Activated CD8-positive, alpha-beta memory T cell treated with anti-CD3 and anti-CD28 coated beads for 1 hour (primary cell): ENCODE measurements at places on chromosomes 3 and 15.

DNA sequence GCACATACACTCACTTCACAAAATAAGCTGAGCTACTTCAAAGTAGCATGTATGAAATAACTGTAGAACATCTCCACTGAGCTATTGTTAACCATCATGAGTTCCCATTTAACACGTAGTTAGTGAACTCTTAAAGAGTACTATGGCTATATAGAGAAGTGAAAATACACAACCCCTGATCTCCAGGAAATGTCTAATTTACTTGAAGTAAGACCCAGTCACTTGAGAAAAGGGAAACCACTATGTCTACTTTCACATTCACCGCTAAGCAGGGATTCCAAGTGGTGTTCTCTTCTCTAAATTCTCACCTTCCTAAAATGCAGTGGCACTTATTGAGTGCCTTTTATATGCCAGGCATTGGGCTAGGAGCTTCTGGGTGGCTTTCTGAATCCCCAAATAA is 35.0 kb upstream of the COLQ start:
- DNase-seq, result no peak

DNA sequence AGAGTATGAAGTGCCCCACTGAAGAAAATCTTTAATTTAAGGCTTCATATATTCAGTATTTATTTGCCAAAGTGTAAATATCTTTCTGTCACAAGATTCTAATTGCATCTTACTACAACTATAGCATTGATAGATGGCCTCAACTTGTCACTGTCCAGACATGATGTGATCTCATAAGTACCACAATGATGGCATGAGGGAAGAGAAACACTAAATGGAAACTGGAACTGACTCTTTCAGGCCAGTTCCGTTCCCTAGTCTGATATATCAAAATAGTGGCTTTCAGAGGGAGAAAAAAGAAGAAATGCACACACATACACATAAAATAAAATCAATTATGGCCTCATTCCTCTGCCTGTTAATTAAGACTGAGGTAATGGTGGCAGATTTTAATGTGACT is 615.7 kb downstream of the TBL1XR1 start:
- no peak for DNase-seq

- DNase-seq, result no peak
Observed at GRCh38 chr3:73141525-73141924, 80.1 kb downstream of the EBLN2 start.

DNA sequence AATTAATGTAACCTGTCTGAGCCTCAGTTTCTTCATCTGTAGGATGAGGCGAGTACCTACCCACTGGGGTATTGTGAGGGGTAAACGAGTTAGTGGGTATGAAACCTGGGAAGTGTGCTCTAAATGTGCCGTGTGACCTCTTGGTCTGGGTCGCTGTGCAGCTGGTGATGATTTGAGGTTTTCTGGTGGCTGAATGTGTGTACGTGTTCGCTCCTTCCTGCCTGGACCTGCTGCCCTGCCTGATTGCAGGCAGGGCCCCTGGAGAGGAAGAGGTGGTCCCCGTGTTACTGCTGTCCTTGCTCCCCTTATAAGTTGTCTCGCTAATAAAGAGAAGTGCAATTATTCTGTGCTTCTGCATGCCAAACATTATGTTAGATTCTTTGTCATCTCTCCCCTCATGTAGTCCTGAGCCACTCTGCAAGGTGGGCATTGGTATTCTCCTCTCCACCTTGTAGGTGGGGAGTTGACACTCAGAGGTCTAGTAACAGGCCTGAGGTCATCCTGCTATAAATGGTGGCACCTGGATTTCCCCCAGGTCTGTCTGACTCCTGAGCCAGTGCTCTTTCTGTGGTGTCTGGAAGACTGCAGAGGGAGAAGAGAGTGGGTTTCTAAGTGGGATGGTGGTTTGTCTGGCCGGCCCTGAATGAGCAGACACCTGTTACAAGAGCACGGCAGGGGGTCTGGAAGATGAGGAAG is 15.7 kb downstream of the PDIA5 start:
- DNase-seq, result no peak

DNA sequence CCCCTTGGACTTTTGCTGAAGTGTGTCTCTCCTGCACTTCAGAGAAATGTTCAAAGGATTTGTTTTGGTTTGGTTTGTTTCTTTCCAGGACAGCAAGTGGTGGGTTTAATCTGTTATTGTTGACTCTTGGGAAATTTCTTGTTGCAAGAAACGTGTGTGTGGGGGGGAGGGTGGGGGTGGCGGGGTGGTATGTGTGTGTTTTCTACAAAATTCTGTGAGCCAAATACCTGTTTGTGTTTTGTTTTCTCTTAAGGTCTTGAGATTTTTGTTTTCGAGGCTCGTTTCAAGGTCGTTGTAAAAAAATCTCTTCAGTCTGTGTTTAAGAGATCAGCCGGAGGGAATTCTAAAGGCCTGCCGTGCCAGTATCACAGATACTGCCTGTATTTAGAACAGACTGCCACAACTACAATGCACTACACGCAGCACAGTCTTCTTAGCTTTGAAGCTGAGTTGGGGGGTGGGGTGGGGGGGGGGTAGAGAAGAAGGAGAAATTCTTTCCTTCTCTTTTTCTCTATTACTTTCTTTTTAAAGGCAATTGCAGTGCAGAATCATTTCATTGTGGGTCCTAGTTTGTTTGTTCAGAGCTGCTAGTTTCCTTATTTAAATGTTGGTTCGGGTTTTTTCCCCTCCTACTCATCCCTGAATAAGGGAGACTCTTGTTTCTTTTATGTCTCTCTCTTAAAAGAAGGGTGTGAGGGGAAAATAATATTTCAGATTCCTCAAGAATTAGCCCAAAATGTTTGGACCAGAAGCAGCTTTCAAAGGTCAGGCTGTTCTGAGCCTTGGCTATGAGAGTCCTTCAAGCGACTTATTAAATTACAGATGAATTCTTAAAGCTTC is 1.4 kb upstream of the BCL6 start:
- no peak for DNase-seq
